ENCODE measurements at places on chromosomes 13 and 19. TPM values are rescaled to one million over a fixed set of nuclear protein-coding genes. Genes with fewer than 3 reads are reported as not detected.

GRCh38 chr13:74300162-74300561 lies 166.0 kb upstream of the KLF12 start:
- no peak for DNase-seq

DNA sequence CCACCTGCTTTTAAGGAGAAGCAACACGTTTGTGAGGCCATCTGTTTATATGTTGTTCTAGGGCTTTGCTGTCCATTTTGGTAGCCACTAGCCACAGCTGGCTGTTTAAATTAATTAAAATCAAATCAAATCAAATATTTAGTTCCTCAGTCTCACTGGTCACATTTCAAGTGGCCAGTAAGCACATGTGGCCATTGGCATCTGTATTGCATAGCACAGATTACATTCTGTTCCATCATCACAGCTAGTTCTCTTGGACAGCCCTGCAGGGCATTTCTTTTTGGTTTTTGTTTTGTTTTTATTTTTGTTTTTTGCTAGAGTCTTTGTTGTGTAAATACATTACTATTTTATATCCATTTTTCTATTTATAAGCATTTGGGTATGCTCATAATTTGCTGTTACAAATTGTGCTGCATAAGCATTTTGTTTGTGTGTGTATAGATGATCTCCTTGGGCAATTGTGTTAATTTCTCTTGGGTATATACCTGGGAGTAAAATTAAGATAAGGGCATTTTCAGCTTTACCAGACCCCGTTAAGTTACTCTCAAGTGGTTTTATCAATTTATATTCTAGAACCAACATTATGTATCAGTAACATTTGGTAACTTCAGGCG lies 31.3 kb downstream of the SAE1 start:
- DNase-seq, result no peak

DNA sequence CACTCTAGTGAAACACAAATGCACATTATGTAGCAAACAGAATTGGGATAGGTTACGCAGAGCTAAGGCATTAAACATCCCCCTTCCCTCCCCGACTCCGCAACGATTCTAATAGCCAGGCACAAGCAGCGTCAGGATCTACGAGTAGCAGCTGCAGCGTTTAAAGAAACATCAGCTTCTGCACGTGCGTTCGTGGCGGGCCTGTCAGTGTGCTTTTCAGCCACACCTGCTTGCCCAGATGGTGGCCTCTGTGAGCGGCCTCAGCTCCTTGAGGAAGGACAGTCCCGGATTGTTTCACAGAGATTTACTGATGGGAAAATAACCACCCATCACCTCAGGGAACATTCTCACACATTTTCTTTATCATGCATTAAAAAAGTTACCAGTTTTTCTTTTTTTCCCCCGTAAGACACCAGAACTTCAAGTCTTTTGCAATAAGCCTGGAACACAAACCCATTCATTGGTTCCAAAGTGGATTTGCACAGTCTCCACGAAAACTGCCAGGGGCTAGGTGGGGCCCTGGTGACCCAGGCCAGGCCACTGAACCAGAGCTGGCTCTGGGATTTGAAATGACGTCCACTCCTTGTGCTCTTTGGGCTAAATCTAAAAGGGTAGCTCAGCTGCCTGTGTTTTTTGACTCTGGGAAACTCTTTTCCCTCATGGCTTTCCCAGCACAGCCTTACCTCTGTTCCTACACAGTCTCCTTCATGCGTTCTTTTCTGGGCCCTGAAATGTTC lies 325.5 kb downstream of the KCNRG start:
- no peak for DNase-seq

GRCh38 chr13:50529154-50529882 lies 314.2 kb downstream of the DLEU7 start:
- peak; percentile 95 for DNase-seq

DNA sequence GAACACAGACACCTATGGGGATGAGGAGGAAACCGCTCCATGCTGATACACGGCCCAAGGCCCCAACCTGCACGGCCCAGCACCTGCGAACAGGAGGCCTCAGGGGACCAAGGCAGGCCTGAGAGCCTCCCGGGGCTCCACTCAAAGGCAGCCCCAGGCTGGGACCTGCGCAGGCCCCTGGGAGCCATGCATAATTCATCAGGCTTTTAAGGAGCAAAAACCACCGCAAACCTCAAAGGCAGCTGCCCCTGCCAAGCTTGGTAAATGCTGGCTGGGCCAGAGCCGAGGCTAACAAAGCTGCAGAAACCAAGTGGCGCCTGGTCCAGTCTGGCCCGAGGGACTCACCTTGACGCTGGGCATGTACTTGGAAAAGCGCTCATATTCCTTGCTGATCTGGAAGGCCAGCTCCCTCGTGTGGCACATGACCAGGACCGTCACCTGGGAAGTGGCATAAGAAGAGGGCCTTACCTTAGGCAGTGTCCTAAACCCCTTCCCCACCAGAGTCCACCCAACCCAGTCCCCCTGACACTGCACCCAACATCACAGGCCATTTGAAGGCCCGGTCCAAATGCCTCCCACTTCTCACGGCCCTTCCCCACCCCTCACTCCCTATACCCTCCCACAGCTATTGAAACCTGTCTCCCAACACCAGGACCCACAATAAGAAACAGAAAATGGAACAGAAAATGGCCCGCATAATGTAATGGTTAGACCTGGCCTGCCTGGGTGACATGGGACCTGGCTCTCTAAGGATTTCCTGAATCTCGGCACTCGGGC lies 7.8 kb downstream of the DDX39A start:
- DNase-seq, result no peak

DNA sequence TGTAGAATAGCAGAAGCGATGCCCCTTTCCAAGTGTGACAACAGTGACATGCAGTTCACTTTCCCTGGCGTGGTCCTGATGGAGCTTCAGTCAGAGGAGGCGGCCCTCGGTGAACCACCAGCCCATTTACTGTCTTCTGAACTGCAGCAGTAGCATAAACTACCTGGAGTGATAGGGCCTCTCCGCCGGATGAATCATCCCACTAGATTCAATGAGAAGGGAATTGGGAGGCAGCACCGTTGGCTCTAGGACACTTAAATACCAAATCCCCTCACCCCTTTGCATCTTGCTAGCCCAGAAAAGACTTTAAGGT lies 112.8 kb upstream of the GPR12 start:
- no peak for DNase-seq

DNA sequence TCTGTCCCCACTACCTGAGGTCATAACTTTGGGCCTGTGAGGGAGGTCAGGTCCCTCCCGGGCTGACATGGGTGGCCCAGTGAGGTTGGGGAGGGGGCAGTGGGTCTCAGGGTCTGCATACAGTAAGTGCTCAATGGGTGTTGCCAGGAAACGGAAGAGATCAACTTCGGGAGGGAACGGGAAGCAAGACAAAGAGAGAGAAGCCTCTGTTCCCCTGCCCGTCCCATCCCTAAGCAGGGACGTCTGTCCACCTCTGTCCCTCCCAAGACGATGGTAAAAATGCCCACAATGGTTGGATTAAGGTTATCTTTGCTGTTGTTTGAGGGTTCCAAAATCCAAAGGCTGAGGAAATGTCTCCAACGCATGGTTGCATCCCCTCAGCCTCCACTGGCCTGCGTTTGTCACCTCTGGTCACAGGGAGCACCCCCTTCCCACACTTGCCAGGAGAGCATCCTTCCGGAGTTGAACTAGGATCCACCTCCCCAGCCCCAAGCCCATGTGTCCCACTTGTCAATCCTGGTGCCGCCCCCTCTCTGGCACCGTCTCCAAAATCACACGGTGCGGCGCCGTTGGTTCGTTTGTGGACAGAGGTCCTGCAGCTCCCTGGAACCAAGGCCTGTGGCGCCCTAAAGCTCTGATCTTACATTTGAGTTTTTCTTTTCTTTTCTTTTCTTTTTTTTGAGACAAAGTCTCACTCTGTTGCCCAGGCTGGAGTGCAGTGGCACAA lies 774 bp upstream of the HOMER3 start:
- DNase-seq, result no peak

- DNase-seq, result no peak
Observed at GRCh38 chr13:46492946-46493345, 60.0 kb upstream of the LRCH1 start.

The TNFSF9 gene
- total RNA-seq, result 1.5 TPM

The LYPD5 gene
- 140 TPM for total RNA-seq

The SHANK1 gene
- 0.30 TPM for total RNA-seq
